ENCODE measurements at places on chromosomes 3 and 15.

- no peak for DNase-seq
Measured at GRCh38 chr3:36297195-36297594, 83.1 kb upstream of the STAC start.

- no peak for DNase-seq
Measured at GRCh38 chr3:45670991-45671390, 18.2 kb upstream of the SACM1L start.

DNA sequence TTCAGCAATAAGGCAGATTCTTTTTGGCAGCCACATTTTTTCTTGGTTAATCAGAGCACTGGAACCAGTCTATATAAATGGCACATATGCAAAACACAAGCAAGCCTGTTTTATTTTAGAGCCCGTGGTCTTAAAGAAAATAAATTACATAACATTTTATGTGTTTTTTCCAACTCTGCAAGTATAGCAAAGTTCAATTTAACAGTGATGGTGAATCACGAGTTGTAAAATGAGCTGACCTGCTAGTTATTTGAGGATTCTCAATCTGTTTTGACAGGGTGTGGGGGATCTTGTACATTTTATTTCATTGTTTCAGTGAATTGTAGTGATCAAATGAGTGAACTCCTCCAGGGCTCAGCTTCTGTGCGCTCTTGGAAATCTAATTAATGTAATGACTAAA, 2.7 kb downstream of the ARHGEF26 start:
- DNase-seq: no peak

DNA sequence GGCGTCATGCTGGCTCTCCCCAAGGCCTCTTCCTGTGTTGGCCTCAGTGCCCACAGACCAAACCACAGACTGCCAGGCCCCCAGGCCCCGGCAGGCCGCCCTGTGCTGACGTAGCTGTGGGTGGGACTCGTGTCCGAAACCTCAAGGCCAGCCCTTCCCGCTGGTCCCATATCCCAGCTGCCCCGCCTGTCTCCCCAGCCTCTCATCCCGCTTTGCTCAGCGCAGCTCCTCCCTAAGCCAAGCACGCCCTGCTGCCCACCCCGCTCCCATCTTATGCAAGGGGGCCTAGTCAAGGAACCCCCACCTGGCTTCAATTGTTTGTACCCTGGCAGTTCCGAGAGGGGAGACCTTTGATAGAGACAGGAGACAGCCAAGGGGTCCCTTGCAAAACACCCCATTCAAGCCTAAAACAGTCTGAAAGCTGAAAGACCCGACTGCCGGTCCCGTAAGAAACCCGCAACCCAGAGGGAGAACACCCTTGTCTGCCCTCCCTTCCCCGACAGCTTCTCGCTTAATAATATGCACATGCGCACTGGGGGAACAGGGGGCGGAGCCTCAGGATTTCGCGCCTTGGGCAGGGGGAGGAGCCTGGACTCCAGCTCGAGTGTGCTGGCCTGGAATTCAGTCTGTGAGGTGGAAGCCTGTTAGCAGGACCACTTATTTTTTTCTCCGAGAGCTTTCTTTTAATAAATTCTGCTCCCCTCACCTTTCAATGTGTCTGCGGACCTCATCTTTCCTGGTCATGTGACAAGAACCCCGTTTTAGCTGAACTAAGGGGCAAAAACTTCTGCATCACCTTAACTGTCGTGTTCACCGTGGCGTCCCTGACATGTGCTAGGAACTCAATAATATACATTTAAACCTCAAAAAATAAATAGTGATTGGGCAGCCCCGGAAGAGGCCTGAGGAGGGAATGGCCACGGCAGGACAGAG, 17.2 kb downstream of the TNFAIP8L3 start:
- DNase-seq: no peak

DNA sequence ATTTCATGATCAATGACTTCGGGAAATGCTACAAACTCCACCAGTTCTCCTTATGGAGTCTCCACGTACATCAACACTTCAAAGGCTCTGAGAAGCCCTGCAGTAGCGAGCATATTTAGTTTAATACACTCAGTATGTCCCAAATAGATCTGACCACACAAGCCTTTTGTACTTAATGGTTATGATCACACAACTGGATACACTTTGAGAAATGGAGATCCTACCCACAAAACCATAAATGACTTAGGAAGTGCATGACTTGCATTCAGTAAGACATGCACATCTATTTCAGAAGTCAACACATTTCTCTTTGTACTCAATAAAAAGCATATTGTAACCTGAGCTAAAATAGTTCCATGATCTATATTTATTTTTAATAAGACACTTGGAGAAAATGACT, 103.6 kb upstream of the SPATA12 start:
- no peak for DNase-seq
